ENCODE measurements at places on chromosomes 1 and 21.

- DNase-seq: no peak
Observed at GRCh38 chr1:6461538-6462411, 4.2 kb downstream of the TNFRSF25 start.

DNA sequence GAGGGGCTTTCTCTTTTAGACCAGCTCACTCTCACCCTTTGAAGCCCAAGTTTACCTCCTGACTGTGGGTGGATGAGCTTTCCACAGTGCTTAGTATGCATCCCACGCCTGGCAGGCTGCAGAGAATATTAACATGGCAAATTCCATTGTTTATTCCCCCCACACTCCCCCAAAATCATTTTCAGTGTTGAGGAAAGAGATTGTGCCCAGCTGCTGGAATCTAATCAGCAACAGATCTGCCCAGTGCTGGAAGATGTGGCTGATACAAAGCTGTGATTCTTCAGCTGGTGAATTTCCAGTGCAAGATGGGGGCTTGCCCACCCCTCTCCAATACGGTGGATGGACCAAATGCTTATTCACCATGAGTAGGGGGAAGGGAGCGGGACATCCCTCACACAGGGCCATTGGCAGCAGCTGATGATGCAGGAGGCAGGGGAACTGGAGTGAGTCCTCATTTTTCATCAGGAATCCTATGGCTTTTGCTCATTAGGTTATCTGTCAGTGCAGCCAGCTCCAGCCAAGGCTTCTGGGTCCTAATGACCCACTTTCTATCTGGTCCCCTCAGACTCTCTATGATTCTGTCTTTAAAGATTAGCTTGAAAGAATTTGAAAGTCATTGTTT lies 39.7 kb upstream of the KCNA3 start:
- no peak for DNase-seq

GRCh38 chr21:42682661-42683210 lies 29.3 kb downstream of the PDE9A start:
- DNase-seq: no peak

DNA sequence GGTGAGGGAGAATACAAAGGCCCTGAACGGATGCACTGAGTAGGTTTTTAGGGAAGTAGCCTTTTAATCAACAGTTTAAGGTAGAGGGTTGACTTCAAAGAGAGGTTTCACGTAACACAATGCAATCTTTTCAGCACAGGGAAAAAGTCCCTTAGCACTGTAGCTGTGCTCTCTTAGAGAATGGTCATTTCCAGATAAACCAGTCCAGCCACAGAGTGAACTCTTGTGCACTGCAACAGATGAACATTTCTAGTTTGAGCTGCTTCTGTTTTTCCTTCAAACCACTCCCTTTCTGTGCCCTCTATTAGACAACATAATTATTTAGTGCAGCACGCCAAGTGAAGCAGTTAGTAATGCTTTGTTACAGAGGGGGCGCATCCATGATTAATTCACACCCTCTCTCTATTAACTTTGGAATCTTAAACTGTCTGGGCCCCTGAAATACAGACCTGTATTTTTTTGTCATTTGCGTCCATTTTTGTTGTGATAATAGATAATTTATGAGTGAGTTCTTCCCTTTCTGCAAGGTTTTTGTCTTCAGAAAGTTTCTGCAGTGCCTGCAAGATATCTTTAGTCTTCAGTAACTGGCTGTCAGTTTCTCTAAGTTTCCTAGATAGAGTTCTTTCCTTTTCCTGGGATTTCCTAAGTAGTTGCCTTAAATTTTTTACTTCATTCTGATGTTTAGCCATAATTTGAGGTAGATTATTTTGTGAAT lies 22.9 kb downstream of the LCA5L start:
- DNase-seq: no peak

- DNase-seq: no peak
Observed at GRCh38 chr1:67777440-67777839, 55.8 kb downstream of the GNG12 start.

DNA sequence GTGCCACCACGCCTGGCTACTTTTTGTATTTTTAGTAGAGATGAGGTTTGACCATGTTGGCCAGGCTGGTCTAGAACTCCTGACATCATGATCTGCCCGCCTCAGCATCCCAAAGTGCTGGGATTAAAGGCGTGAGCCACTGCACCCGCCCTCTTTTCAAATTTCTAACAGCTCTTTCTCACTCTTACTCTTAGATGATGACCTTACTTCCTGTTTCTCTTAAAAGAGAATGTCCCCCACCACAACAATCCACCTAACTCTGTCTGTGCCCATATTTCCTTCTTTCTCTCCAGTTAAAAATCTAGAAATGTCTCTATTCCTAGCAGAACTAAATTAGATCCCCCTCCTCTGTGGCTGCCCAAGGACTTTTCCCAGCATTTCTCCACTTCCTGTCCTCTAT lies 46.6 kb upstream of the RGS2 start:
- DNase-seq: no peak

GRCh38 chr1:240652549-240652948 lies 40.6 kb upstream of the GREM2 start:
- no peak for DNase-seq

- no peak for DNase-seq
Observed at GRCh38 chr1:43671626-43672330, 21.8 kb downstream of the KDM4A start.
